Cardiac septum (tissue), 1 donor: ENCODE measurements at places on chromosomes 12 and 14. TPM values are rescaled to one million over a fixed set of nuclear protein-coding genes. Genes with fewer than 3 reads are reported as not detected.
A peak's percentile ranks its signal among the peaks of the same experiment; 100 is the strongest.

DNA sequence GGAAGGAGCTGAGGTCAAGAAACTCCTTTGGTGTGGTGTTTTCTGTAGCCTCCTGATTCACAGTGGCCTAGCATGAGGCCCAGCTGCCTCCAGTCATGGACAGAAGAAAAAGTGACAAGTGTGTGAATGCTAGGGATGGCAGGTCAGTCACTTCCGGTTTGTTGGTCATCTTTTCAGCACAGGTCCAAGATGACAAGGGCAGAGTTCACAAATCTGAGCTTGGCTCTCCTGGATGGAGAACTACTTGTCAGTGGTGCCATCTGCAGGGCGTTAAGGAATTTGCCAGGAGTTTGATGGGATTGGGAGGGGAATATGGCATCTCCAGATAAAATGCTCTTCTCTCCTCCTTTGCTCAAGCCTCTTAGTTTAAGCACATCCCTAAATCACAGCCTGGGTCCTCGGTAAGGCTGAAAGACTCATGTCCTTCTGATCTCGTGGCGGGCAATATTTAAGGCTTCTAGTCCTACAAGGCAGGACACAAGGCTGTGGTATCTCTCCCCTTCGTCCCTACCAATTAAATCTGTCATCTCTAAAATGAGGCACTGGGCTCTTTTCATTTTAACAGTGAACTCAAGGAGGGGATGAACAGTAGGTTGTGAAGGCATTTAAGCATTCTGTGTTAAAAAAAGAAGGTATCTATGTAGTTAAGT, 10.0 kb downstream of the TUBA1B start:
- no peak for DNase-seq

- DNase-seq: no peak
Observed at GRCh38 chr14:23049011-23049410, 7.0 kb downstream of the PSMB11 start.

- no peak for DNase-seq
Observed at GRCh38 chr14:92510972-92511371, 2.6 kb upstream of the RIN3 start.

DNA sequence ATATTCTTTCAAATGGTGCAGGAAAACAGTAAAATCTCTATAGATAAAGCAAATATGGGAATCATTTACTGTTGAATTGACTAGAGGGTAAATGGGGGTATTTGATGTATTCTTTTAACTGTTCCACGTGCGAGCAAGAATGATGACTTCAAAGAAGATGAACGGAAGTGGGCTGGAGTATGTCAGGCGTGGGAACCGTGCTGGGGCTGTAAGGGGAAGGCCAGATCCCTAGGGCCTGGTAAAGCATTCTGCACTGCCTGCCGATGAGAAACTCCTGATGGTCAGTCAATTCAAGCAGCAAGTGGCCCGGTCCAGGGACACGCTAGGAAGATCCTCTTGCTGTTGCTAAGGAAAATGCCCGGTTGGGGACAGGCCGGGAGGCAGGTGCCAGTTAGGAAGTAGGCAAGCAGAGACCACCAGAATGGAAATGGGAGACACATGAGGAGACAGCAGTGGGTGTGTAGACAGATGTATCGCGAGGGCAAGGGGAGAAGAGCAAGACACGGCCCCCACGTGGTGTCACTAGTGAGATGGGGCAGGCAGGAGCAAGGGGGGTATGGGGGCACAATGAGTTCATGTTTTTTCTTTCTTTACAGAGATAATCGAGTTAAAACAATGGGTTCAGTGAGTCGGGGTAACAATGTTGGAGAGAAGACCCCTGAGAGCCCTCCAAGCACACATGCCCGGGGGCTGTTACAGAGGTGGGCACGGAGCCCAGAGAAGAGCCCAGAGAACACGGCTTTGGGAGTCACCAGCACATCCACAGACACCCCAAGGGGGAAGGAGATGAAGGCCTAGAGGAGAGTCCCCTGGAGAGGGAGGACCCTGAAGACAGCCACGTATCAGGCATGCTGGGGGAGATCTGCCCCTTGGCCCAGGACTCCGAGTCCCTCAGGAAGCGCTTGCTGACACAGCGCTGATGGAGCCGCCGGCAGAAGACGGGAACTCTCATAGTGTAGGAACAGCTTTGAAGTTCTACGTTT, 37.2 kb downstream of the FBXO21 start:
- DNase-seq: no peak

DNA sequence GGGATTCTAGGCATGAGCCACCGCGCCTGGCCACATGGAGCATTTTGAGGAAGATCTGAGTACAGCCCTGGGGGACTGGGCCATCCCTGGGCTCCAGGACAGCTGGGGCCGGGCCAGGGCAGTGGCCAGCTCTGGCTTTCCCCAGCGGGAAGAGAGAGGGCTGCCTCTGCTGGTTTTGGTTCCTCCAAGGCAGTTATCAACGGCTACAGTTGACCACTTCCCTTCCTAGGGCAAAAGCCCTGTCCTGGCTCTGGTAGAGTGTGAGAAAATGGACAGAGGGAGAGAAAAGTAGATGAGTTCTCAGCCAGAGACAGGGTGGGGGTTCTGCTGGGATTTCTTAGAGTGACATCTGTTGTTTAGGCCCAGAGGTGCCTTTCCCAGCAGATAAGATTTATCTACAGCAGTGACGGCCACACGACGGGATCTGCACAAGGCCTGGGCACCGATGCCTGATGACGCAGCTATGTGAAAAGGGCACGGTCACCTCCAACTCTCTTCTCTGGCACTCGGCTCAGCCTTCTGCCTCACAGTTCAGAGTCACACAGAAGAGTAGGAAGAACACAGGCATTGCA, 5.5 kb upstream of the HVCN1 start:
- DNase-seq: peak; percentile 80

- no peak for DNase-seq
Observed at GRCh38 chr14:60616461-60616959, 32.8 kb downstream of the SIX1 start.

GRCh38 chr14:65962952-65963351, 523.2 kb upstream of the CCDC196 start:
- DNase-seq: no peak

- DNase-seq: no peak
Observed at GRCh38 chr12:47900131-47901062, 4.4 kb downstream of the VDR start.

DNA sequence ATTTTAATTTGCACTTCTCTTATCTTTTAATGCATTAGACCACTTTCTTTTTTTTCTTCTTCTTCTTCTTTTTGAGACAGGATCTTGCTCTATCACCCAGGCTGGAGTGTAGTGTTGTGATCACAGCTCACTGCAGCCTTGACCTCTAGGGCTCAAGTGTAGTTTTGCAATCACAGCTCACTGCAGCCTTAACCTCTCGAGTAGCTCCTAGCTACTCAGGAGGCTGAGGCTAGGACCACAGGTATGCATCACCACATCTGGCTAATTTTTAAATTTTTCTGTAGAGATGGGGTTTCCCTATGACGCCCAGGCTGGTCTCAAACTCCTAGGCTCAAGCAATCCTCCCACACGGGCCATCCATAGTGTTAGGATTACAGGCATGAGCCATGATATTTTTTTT, 12.7 kb downstream of the TMED8 start:
- no peak for DNase-seq

Gene LRRIQ1
- not detected for total RNA-seq

Gene OASL
- total RNA-seq: 0.27 TPM

Gene UNC79
- 0.51 TPM for total RNA-seq

Gene RNASE3
- not detected for total RNA-seq

Gene SPX
- total RNA-seq: 10.0 TPM

Gene PPP1R36
- total RNA-seq: 0.94 TPM

Gene PRKAB1
- total RNA-seq: 12.2 TPM
